Colonic mucosa (tissue), 4 donors: ENCODE measurements at places on chromosomes 4 and X. TPM values are rescaled to one million over a fixed set of nuclear protein-coding genes. Genes with fewer than 3 reads are reported as not detected.
A peak's percentile ranks its signal among the peaks of the same experiment; 100 is the strongest.

Gene MAGEB1
- not detected for total RNA-seq

Gene GPR78
- not detected for total RNA-seq

Gene PLAC8
- total RNA-seq, result 246 TPM

Gene SCML2
- 2.5 TPM for total RNA-seq

Gene HSFX1
- 0.74 TPM for total RNA-seq

Gene PPP2R2C
- 0.05 TPM for total RNA-seq

Gene TMEM47
- total RNA-seq, result 2.9 TPM

Gene SPATA18
- 14.6 TPM for total RNA-seq

Gene RAB41
- total RNA-seq, result not detected

Gene ATP8A1
- total RNA-seq, result 34.0 TPM

Gene CXCL1
- total RNA-seq, result 19.6 TPM

DNA sequence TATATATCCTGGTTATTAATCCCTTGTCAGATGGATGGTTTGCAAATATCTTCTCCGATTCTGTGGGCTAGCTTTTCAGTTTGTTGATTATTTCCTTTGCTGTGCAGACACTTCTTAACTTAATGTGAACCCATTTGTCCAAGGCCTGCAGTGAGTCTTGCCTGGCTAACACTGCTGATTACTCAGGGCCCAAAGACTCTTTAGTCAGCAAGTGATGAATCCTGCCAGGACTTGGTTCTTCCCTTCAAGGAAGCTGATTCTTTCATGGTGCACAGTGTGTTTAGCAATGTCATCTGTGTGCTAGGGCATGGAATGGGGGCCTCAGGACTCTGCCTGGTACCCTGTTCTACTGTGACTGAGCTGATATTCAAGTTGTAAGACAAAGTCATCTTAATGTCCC is 81.8 kb upstream of the TEX13A start:
- H3K27ac ChIP-seq, result no peak overlapping the region
- no peaks in the 10 kb centered on the region for H3K27me3 ChIP-seq
- no peaks in the 10 kb centered on the region for H3K36me3 ChIP-seq
- no peak for DNase-seq
- no peak overlapping the region for H3K4me3 ChIP-seq

- H3K27me3 ChIP-seq, result no peaks in the 10 kb centered on the region
- H3K4me1 ChIP-seq, result no peaks in the 10 kb centered on the region
- H3K36me3 ChIP-seq, result no peaks in the 10 kb centered on the region
- no peak overlapping the region for H3K27ac ChIP-seq
- no peak for DNase-seq
- no peak overlapping the region for H3K4me3 ChIP-seq
Observed at GRCh38 chrX:54776987-54777672, 20.9 kb downstream of the ITIH6 start.

- H3K27ac ChIP-seq, result peak overlapping the region; percentile 13
- H3K4me3 ChIP-seq, result peak overlapping the region; percentile 38
- H3K27me3 ChIP-seq, result peaks cover 15% of the 10 kb centered on the region
Observed at GRCh38 chrX:139204898-139205667, 325.5 kb upstream of the F9 start.

- no peak overlapping the region for H3K4me3 ChIP-seq
- DNase-seq, result no peak
- H3K4me1 ChIP-seq, result no peaks in the 10 kb centered on the region
- no peaks in the 10 kb centered on the region for H3K36me3 ChIP-seq
- H3K27ac ChIP-seq, result no peak overlapping the region
Observed at GRCh38 chr4:124018383-124019317, 622.1 kb downstream of the SPRY1 start.

DNA sequence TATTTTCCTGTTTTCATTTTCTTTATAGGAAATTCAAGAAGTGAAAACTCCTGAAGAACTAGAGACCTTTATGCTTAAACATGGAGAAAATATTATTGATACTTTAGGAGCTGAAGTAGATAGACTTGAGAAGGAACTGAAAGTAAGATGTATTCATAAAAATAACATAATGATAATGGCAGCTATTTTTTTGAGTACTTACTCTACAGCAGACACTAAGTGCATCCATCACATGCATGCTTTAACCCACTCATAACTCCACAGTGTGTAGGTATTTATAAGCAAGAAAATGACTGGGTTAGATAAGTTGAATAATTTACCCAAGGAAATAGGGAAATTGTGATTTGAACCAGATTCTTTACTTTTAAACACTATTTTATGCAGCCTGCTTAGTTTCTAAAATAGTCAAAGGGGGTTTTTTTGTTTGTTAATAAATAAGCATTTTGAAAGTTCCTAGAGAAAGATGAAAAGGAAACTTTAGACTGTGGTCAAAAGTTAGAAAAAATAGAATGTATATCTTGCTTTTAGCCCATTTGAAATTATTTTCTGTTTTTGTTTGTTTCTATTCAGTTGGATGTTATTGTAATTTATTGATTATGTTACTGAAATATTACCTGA is 74.2 kb downstream of the BEND4 start:
- no peaks in the 10 kb centered on the region for H3K4me1 ChIP-seq
- H3K27me3 ChIP-seq, result no peaks in the 10 kb centered on the region
- no peak overlapping the region for H3K4me3 ChIP-seq
- DNase-seq, result no peak
- H3K27ac ChIP-seq, result no peak overlapping the region

GRCh38 chr4:22203711-22204011 is 255.1 kb upstream of the KCNIP4 start:
- no peaks in the 10 kb centered on the region for H3K36me3 ChIP-seq
- no peak for DNase-seq
- H3K4me1 ChIP-seq, result peaks cover 4% of the 10 kb centered on the region
- H3K4me3 ChIP-seq, result no peak overlapping the region

DNA sequence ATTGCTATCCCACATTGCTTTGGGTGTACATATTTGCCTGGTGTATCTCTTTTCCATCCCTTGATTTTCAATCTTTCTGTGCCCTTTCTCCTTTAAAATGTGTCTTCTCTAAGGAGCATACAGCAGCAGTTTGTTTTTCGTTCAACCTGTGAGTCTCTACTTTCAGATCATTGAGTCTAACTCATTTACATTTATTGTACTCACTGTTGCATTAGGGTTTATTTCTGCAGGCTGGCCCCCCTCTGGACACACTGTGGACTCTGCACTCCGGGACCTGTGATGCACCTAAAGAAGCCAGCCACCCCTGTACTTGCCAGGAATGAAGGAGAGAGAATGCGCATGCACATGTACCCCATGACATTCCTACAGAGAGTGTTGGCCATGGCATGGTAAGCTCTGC is 93.0 kb downstream of the FAM53A start:
- H3K27me3 ChIP-seq, result peaks cover 5% of the 10 kb centered on the region
- no peak overlapping the region for H3K27ac ChIP-seq
- no peak for DNase-seq
- no peaks in the 10 kb centered on the region for H3K36me3 ChIP-seq
- no peaks in the 10 kb centered on the region for H3K4me1 ChIP-seq

GRCh38 chr4:87982036-87982435 is 6.5 kb downstream of the SPP1 start:
- H3K27ac ChIP-seq, result no peak overlapping the region
- H3K4me3 ChIP-seq, result no peak overlapping the region
- H3K4me1 ChIP-seq, result no peaks in the 10 kb centered on the region
- no peak for DNase-seq
- no peaks in the 10 kb centered on the region for H3K36me3 ChIP-seq
- no peaks in the 10 kb centered on the region for H3K27me3 ChIP-seq

GRCh38 chr4:120331486-120332370 is 265.1 kb upstream of the MAD2L1 start:
- H3K36me3 ChIP-seq, result no peaks in the 10 kb centered on the region
- H3K27ac ChIP-seq, result no peak overlapping the region
- no peak for DNase-seq
- H3K27me3 ChIP-seq, result no peaks in the 10 kb centered on the region
- no peaks in the 10 kb centered on the region for H3K4me1 ChIP-seq
- no peak overlapping the region for H3K4me3 ChIP-seq

GRCh38 chr4:87038837-87039615 is 104.2 kb downstream of the AFF1 start:
- no peak for DNase-seq
- H3K27me3 ChIP-seq, result no peaks in the 10 kb centered on the region
- no peak overlapping the region for H3K4me3 ChIP-seq
- no peaks in the 10 kb centered on the region for H3K36me3 ChIP-seq
- H3K27ac ChIP-seq, result peak overlapping the region; percentile 32

DNA sequence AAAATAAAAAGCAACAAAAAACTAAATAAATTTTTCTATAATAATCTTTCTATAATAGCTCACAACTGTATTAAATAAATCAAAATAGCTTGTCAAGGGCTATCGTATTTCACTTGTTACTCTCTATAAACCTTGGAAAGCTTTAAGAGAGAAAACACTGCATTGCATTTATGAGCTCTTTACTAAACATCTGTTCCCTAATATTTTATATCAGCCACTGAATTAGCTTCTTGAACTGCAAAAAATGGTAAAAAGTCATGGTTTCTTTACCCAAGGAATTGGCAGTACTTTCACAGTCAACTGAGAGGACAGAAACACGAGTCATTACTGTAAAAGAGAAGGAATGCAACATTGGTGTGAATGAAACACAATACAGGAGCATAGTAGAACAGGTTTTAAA is 671.2 kb downstream of the PCDH18 start:
- no peak overlapping the region for H3K27ac ChIP-seq
- no peaks in the 10 kb centered on the region for H3K36me3 ChIP-seq
- no peak for DNase-seq
- H3K4me1 ChIP-seq, result no peaks in the 10 kb centered on the region
- H3K4me3 ChIP-seq, result no peak overlapping the region
- no peaks in the 10 kb centered on the region for H3K27me3 ChIP-seq

GRCh38 chr4:18057821-18058533 is 36.4 kb upstream of the LCORL start:
- H3K36me3 ChIP-seq, result no peaks in the 10 kb centered on the region
- no peaks in the 10 kb centered on the region for H3K27me3 ChIP-seq
- no peak for DNase-seq
- no peak overlapping the region for H3K4me3 ChIP-seq
- no peak overlapping the region for H3K27ac ChIP-seq
- H3K4me1 ChIP-seq, result no peaks in the 10 kb centered on the region

GRCh38 chr4:96744676-96745075 is 904.8 kb downstream of the PDHA2 start:
- DNase-seq, result no peak
- H3K4me1 ChIP-seq, result no peaks in the 10 kb centered on the region
- no peak overlapping the region for H3K27ac ChIP-seq
- no peaks in the 10 kb centered on the region for H3K36me3 ChIP-seq
- no peak overlapping the region for H3K4me3 ChIP-seq

DNA sequence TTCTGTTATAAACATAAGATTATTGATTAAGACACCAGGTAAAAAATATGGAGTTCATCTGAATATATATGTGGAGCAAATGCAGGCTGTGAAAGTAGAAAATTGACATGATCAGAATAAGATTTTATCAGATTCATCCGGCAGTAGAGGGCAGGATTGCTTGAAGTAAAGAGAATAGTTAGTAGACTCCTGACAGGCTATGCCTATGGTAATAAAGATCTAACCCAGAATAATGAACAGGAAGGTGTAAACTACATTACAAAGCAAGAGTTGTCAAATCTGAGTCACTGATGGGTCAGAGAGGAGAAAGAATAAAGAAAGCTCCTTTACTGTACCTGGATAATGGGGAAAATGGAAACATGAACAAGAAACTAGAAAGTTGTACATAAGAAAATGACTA is 20.8 kb upstream of the TMEM184C start:
- no peaks in the 10 kb centered on the region for H3K27me3 ChIP-seq
- no peaks in the 10 kb centered on the region for H3K4me1 ChIP-seq
- no peaks in the 10 kb centered on the region for H3K36me3 ChIP-seq
- no peak overlapping the region for H3K4me3 ChIP-seq
- no peak overlapping the region for H3K27ac ChIP-seq

DNA sequence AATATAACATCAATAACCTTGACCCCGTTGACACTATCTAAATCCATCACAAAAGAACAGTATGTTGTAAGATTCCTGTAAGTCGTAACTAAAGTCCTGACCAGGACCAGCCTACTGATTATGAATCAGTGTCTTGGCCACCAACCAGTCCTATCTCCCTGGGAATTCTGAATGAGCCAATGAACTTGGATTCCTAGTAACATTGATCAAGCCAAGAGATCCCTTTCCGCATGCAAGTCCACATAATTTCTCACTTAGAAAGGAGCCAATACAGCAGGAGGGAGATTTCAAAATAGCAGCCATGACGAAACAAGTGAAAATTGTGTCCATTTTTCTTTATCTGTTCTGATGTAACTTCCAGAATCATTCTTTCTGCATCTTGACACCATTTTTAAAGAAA is 9.5 kb downstream of the XPNPEP2 start:
- no peaks in the 10 kb centered on the region for H3K4me1 ChIP-seq
- DNase-seq, result no peak
- H3K4me3 ChIP-seq, result no peak overlapping the region

GRCh38 chr4:53322696-53323095 is 43.2 kb downstream of the SCFD2 start:
- no peaks in the 10 kb centered on the region for H3K4me1 ChIP-seq
- no peak for DNase-seq
- H3K27ac ChIP-seq, result no peak overlapping the region
- no peak overlapping the region for H3K4me3 ChIP-seq
- H3K36me3 ChIP-seq, result no peaks in the 10 kb centered on the region
- H3K27me3 ChIP-seq, result no peaks in the 10 kb centered on the region
